ENCODE measurements at places on chromosomes 13 and 19.

GRCh38 chr19:13795595-13796300 lies 505 bp downstream of the ZSWIM4 start:
- no peak for DNase-seq

DNA sequence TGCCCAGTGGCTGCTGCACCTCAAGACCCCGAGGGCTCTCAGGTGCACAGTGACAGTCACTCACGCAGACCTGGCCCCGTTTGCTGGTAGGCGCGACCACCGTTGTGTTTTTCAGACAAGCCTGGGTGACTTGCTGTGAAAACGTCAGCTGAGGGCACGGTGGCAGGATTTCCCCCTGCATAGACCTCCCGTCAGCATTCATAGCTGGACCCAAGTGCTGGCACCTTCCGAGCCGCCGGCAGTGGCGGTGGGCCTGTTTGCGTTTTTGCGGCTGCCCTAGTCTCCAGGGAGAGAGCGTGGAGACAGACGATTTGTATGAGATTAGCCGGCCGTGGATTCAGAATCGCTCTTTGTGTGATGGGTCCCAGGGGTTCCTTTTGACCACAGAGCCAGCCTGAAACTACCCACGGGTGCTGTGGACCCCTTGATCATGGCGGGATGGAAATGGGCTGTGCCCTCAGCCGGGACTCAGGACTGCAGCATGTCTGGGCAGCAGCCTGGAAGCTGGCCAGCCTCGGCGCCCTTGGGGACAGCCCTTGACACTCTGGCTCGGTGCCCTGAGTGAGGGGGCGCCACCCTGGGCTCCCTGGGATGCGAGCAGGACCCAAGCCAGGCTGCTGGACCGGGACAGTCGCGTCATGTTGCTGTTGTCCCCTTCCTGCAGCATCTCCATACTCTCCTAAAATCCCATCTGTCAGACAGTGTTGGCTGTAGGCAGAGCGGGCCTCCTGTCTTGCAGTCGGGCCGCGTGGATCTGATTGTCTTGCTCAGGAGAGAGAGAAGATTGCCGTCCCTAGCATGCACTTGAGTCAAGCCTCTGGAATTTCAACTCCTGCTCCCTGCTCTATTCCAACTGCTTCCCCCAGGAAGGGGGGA lies 8.6 kb downstream of the KDM4B start:
- peak; percentile 74 for DNase-seq

DNA sequence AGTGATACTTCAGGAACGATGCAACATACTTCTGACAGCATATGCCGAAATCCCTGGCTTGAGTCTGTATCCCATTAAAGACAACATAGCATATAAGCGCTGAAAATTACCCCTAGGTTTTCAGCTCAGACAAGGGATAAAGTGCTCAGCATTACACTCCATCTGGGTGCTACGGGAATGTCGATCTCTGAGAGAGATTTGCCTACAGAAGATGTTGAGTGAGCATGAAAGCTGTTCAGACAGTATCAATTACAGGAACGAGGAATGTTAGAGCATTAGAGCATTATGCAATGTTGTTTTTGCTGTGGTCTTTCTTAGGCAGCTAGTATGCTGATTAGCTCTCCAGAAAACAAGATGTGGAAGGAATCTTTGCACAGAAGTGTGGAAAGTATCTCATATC lies 484.5 kb downstream of the LIG4 start:
- DNase-seq = no peak

DNA sequence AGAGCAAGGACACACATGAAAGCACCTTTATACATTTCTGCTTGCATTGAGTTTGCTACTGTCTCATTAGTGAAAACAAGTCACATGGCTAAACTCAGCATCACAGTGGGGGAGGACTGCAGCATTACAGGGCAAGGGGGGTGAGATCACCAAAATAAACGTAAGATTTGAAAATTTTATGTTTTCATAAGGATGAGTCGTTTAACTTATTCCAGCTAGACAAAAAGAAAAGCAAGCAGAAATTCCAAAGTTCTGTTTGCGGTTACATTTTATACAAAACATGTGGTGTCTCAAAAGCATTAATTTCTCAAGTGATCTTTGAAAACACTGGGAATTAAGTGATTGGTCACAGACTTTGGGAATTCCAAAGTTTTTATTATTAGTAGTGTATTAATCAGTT lies 261.4 kb upstream of the RXFP2 start:
- no peak for DNase-seq

GRCh38 chr19:3694361-3695123 lies 5.7 kb downstream of the PIP5K1C start:
- DNase-seq = no peak

GRCh38 chr19:5054551-5055456 lies 85.9 kb downstream of the KDM4B start:
- no peak for DNase-seq

DNA sequence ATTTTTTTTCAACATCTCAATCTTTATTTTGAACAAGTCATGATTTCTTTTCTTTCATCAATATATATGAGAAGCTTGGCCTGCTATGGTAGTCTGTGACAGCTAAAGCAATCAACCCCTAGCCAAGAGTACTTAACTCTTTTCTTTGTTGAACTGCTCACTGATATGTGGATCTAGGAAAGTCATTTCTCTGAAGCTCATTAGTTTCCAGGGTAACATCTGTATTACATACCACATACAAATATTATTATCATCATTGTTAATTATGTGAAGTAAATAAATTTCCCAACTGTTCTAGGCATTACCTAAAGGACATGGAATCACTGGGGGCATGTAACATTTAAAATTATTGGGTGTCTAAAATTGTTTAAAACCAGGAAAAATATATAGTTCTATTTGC lies 267.3 kb downstream of the DCT start:
- DNase-seq = no peak

GRCh38 chr19:33621811-33622504 lies at the start of gene CHST8:
CHST8 (plus strand) TSS chr19:33621953; CDS start chr19:33689262, 67,309 bp downstream.
- peak; percentile 77 for DNase-seq

DNA sequence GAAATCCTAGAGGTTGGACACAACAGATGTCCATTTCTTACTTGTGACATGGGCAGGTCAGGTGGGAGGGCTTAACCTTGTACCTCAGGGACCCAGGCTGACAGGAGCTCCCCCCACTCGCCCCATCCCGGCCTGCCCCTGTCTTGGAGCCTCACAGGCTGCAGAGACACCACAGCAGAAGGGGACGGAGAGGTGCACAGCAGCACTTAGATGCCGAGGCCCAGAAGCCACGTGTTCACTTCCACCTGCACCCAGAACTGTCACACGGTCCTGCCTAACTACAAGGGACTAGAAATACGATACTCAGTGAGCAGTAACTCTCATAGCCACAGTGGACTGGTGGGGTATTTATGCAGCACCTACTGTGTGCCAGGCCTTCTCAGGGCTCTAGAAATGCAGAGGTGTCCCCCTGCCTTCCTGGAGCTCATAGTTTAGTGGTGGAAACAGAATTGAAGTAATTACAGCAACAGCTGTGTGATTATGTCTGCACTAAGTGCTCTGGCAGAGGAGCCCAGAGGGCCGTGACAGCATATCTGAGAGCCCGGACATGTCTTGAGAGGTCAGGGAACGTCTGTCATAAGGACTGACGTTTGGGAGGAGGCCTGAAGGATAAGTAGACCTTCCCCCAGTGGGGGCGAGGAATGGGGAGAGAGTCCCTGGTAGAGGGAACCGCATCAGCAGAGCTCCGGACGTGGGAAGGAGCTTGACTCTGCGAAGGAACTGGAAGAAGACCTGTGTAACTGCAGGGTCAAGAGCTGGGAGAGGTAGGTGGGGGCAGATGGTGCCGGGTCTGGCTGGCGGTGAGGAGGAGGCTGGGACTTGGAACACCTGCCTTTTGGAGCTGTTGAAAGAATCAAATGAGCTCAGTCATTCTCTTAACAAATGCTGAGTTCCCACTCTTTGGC lies 130.0 kb downstream of the SIPA1L3 start:
- no peak for DNase-seq

- DNase-seq = no peak
Observed at GRCh38 chr19:7500811-7501450, 12.1 kb upstream of the PEX11G start.

DNA sequence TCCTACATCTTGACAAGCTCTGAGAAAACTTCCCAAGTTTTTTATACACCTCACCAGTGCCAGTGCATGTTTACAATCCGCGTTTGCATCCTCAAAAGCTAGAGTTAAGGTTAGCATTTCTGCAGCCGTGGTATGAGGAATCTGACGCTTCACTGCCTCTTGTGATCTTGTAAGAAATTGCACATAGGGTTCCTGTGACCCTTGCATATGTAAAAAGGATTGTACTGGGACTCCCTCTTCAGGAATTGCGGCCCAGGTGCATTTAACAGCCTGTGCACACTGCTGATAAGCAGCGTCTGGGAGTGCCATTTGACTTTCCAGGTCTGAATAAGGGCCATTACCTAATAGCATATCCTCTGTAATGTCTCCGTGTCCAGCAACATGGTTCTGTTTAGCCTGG lies 15.3 kb downstream of the FPR3 start:
- no peak for DNase-seq

GRCh38 chr19:48498595-48499311 lies 12.9 kb downstream of the LMTK3 start:
- DNase-seq = no peak

GRCh38 chr13:73522937-73523336 lies 464.1 kb downstream of the KLF5 start:
- DNase-seq = no peak

DNA sequence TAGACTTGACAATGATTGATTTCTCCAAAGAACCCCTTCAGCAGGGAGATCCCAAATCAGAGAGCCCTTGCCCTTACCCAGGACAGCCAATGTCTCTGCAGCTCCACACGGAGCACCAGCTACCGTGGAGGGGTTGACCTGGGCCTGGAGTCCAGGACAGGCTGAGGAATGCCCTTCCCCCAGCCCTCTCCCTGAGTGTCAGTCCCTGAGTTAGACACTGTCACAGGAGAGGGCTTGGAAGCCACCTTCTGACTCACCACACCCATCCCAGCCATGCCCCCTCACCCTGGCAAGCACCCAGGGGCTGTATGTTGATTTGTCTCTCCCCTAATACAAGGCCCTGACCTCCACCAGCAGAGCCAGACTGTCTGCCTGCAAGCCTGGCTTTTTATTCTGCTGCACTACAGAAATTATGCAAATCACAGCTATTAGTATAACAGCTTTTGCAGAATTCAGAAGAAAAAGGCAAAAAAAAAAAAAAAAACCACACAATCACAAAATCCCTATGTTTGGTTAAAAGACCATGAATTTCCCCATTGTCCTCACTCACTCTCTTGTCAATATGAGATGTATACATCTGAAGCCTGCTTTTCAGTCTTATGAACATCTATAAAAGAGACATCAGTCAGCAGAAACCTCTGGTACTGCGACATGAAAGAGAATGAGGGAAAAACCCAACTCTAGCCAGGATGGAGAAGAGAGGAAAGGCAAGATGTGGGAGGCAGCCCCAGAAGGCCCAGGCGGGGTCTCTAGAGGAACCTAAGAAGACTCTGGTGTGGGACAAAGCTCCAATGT lies 240.7 kb downstream of the UQCRFS1 start:
- no peak for DNase-seq

- no peak for DNase-seq
Observed at GRCh38 chr19:29367791-29368222, 154.9 kb upstream of the UQCRFS1 start.

GRCh38 chr19:38898788-38899446 lies 501 bp downstream of the SIRT2 start:
- DNase-seq = no peak

- DNase-seq = no peak
Observed at GRCh38 chr19:38842439-38843174, 7.2 kb downstream of the HNRNPL start.

All from heart left ventricle (tissue), 16 donors.